ENCODE measurements at places on chromosomes 7 and 10.

GRCh38 chr7:123012435-123012834, 16.9 kb upstream of the TAS2R16 start:
- DNase-seq, result no peak

DNA sequence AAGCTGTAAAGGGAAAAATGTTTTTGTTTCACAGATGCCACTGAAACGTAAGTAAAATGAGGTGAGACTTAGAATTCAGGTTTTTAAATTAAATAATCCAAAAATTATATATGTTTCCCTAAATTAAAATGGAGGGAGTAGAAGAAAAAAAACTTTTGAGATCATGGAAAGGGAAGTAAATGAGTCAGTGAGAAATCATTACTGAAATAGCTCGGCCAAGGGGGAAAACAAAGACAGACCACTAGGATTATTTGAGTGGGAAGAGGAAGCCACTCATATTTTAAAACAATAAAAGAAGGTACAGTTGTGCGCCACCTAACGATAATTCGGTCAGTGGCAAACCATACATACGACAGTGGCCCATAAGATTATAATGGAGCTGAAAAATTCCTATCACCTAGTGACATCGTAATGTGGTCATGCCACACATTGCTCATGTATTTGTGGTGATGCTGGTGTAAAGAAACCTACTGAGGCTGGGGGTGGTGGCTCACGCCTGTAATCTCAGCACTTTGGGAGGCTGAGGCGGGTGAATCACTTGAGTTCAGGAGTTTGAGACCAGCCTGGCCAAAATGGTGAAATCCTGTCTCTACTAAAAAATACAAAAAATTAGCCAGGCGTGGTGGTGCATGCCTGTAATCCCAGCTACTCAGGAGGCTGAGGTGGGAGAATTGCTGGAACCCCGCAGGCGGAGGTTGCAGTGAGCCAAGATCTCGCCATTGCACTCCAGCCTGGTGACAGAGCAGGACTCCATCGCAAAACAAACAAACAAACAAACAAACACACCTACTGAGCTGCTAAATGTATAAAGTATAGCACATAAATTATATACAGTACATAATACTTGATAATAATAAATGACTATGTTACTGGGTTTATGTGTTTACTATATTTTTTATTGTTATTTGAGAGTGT, 64.7 kb downstream of the MKX start:
- DNase-seq, result no peak

DNA sequence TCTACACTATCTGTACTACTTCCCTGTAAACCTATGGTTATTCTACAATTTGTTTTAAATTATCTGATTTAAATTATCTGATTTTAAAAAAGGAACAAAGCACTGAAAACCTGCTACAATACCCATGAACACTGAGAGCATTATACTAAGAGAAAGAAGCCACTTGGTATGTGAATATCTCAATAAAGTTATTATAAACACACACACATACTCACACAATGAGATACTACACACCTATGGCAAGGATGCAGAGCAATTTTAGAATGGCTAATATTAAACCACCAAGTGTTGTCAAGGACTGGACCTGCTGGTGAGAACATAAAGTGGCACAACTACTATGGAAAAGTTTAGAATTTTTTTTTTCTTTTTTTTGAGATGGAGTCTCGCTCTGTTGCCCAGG, 82.7 kb downstream of the IGF2BP3 start:
- DNase-seq, result no peak

GRCh38 chr10:125094806-125095205, 65.6 kb downstream of the CTBP2 start:
- no peak for DNase-seq

DNA sequence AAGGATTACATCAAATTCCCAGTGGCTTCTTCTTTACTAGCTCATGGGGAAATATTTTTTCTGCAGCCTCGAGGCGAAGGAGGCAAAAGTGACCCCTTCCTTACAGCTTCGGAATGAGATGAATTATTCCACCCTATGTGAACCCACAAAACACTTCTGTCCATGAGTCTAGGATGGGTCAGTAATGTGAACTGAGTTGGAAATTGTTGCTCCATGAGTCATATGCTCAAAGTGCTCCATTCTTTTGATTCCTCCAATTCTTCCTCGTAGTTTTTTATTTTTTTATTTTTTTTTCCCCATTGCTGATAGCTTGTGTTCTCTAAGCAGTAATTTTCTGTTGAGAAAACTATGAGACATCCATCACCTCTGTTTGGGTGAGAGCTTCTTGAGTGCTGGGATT, 31.7 kb upstream of the FAM204A start:
- DNase-seq, result no peak

- no peak for DNase-seq
Observed at GRCh38 chr7:151455690-151456089, 15.7 kb upstream of the CRYGN start.

GRCh38 chr7:10120936-10121335, 852.7 kb upstream of the PHF14 start:
- no peak for DNase-seq

- DNase-seq, result no peak
Observed at GRCh38 chr10:130498934-130499333, 362.7 kb downstream of the GLRX3 start.

- DNase-seq, result no peak
Observed at GRCh38 chr7:28361551-28361950, 50.8 kb upstream of the CREB5 start.

GRCh38 chr7:36615852-36616540, 108.3 kb downstream of the AOAH start:
- DNase-seq, result no peak

DNA sequence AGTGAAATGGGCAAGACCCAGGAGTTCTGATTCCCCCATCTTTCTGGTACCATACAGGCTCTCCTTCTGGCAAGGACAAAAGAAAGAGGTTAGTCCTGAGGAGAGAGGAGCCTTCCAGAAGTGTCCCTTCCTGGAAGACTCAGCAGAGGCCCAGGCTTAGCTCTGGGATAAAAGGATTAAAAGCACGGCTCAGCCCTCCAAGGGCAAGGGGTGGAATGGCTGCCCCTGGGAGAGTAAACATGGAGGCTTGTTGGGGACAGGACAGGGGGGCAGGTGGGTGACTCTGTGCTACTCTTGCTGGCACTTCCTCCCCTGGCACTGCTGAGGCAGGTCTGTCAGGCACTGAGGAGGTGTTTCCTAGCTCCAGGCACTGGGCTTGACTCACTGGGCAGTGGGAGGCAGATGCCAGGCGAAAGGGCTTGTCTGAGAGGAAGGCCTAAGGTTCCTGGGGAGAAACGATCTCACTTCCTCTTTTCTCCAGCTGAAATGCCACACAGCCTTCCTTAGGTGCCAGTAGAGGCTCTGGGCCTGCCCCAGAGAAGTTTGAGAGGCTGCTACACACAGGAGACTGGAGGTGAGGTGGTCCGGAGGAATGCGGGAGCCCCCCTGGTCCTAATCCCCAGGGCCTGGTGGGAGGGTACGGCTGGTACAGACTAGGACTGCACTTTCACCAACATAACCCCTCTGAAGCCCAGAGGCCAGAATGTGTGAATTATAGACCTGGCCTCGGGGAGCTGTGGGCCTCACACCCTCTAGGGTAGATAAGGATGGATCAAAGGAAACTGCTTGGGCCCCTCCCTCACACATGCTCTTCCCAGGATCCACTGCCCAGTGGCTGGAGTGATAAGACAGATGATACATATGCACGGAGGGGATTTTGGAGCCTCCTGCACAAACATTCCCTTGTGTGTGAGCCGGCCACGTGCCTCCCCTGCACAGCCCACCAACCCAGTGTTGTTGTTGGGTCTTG, 63.2 kb upstream of the PODXL start:
- DNase-seq, result no peak

GRCh38 chr10:116431598-116431997, 4.0 kb downstream of the PNLIPRP3 start:
- DNase-seq, result no peak

DNA sequence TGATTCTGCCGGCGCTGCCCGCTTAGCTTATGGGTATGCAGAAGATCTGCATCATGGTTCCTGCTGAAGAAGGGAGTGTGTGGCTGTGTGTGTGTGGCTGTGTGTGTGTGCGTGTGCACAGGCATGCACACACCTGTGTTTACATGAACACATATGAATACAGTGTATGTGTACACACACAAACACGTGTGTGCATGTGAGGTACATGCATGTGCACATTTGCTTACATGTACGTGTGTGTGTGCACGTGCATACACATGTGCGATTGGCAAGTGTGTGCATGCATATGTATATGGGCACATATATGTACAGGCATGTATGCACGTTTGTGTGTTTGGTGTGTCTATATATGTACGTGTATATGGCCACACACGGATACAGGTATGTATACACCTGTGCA, 16.4 kb upstream of the FAM20C start:
- DNase-seq, result no peak

GRCh38 chr10:68562661-68563570, 2.8 kb downstream of the TET1 start:
- DNase-seq, result no peak

- peak; percentile 47 for DNase-seq
Observed at GRCh38 chr7:148306759-148307158, 283.8 kb upstream of the C7orf33 start.

DNA sequence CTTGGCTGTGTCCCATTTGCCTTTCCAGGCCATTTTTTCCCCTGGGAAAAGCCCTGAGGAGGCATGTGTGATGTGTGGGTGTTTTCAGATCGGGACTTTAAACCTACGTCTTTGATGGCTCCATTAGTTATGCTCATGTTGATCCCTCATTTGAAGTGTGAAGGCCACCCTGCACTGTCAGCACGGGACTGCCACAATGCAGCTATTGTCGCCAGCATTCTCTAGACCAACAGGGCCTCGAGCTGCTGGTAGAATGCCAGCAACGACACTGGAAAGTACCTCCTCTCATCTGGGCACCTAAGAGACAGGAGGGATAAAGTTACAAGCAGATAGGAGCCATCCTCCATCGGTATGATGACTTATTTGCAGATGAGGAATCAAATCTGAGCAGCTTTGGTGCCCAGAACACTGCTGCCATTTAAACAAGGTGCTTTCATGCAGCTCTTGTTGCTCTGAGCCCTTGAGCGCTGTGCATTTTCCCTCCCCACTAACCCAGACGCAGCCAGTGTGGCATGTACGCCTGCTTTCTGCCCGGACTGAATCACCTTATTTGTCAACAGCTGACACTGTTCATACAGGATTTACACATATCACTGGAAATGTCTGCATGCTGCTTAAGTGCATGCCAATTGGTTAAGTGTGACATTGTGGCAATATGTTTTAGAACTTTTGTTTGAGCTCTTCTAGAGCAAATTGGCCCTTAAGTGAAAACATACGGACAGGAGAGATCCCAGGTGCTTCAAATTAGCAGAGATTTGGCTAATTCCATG, 175.0 kb upstream of the PITRM1 start:
- DNase-seq, result no peak

DNA sequence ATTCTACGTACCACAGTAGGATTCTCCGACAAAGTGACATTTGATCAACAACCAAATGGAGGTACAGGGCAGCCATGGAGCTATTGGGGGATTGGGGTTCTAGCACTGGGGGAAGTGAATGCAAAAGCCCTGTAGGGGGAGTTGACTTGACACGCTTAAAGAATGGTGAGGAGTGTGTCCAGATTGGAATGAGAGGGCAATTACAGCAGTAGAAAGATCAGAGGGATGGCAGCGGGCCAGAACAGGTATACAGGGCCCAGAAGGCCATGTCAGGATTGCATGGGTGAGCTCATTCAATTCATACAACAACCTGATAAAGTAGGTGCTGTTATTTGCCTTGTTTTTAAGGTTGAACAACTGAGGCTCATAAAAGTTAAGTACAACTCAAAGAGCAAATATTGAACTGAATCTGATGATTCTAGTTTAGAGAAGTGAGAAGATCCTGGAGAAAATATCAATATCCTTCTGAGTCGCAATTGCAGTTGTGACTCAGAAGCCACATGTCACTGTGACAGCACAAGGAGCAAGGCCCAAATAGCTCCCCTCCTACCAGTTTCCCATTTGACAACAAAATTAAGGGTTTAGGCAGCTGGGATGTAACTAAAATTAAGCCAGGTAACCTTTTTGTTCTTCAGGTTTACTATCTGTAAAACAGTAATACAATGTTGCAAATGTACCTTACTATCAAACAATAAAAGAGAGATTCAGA, 28.0 kb upstream of the CTTNBP2 start:
- no peak for DNase-seq

GRCh38 chr7:13541326-13541725, 448.1 kb downstream of the ETV1 start:
- no peak for DNase-seq

GRCh38 chr10:99621454-99622251, 1.4 kb upstream of the SLC25A28 start:
- DNase-seq, result no peak

DNA sequence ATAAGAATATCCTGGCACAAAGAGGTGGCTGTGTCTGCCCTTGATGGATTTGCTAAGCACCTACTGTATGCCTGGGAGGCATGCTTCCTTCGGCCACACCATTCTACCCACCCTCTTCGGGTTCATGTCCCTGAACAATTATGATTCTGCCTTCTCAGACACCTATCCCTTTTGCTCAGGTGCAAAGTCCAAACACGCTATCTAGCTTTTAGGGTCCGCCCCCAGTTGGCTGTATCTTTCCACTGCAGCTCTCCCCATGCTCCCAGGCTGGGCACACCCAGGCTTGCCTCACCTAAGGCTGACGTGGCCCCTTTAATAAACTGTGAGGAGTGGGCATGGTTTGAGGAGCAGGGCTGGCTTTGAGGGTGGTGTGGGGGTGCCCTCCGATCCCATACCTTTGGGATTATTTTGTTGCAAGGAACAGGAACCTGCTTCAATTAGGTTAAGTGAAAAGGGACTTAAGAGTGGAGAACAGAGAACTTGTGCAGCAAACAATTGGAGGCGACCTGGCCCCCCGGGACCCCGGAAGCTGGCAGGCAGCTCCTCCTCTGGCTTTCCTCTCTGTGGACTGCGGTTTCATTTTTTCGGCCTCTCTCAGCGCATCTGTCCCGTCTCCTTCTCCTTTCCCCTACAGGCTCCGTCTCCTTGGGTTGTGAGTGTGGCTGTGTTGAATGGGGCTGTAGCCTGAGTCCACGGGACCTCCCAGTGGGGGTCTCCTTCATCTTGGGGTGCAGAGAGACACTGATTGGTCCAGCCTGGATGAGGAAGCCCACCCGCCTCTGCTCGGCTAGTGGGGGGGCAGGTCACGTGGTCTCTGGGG, 3.8 kb downstream of the CLIP2 start:
- DNase-seq, result no peak

DNA sequence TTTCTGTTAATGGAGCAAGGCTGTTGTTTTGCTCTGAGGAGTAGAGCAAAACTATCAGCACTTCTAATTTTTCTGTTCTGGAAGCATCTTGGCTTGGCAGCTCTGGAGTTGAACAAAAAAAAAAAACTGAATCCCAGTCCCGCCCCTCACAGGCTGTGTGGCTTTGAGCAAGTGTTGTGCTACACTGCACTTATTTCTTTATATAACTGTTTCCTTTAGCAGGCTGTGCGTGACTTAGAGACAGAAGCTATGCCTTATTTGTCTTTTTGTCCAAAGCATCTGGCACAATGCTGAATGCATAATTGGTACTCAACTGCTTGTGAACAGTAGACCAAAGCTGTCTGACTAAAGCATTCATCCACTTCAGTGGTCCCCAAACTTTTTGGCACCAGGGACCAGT, 96.1 kb downstream of the AMPH start:
- no peak for DNase-seq

GRCh38 chr10:100733329-100733728, 12.1 kb upstream of the PAX2 start:
- DNase-seq, result no peak

All from GM06990 (cell line).